Glomerular endothelial cell (primary cell): ENCODE measurements at places on chromosomes 4 and X. TPM values are rescaled to one million over a fixed set of nuclear protein-coding genes. Genes with fewer than 3 reads are reported as not detected.

DNA sequence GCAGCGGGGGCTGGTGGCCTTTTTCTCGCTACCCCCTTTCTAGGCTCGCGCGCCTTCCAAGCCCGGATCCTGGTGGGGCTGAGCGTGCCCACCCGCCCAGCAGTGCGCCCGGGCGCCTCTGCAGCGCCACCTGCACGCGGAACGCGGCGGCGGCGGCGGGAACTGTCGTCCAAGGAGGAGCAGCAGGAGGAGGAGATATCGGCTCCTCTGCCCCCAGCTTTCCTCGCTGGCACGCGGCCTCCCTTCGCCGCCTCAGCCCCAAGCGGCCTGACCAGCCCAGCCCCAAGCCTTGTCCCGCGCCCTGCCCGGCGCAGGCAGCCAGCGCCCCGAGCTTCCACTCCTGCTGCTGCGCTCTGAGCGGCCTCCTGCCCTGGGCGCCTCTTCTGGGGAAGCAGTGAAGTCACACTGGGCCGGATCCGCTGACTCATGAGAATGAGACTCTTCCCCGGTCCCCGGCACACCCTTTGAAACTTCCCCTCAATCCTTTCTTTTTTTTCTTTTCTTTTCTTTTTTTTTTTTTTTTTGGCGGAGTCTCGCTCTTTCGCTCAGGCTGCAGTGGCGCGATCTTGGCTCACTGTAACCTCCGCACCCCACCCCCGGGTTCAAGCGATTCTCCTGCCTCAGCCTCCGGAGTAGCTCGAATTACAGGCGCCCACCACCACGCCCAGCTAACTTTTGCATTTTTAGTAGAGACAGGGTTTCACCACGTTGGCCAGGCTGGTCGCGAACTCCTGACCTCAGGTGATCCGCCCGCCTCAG, 10.6 kb upstream of the ELF4 start:
- no peak for DNase-seq

Gene TBC1D9
- 62.1 and 72.3 TPM in 2 replicates for total RNA-seq

GRCh38 chr4:57710053-57710452, 599.9 kb upstream of the IGFBP7 start:
- no peak for DNase-seq

Gene APELA
- total RNA-seq = not detected in 2 replicates

- DNase-seq = peak; percentile 52
Measured at GRCh38 chrX:24357106-24357505, 3.3 kb upstream of the SUPT20HL1 start.

DNA sequence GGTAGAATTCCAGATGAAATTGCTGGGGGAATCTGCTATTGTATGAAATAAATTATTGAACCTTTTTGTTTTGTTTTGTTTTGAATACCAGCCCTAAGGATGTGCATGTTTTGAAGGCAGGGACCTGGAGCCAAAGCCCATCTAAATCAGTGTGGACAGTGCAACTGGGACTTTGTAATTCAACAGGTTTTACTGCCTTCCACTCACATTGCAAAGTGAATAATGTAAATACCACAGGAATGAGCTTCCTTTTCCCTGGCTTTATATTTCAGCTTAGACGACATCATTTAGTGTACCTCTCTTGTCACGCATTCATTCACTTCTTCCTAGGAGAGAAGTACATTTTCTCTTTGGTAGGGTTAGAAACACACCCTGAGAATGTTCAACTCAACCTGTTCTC, 795.0 kb downstream of the CENPC start:
- DNase-seq = no peak

GRCh38 chrX:122203399-122203798, 980.7 kb upstream of the GRIA3 start:
- no peak for DNase-seq

DNA sequence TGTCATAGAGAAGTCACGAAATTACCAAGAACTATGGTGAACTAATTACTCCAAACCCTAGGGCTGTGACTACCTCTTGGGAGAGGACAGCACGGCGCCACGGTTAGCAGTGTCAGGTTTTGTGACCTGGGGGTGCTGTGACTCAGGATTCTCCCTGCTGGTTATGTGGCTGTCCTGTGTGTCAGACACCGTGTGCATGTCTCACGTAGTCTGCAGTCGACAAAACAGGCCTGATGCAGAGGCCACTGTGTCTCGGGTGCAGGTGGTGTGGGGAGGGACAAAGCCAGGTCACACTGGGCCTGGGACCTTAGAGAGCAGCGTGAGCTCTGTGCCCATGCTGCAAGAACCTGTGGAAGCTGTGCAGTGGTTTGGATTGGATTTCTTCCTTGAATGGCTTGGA, 34.1 kb downstream of the TNIP2 start:
- no peak for DNase-seq

Gene GYPE
- total RNA-seq = 0.29 TPM in 1 of 2 replicates, not detected in the other

Gene CYSLTR1
- total RNA-seq = 0.19 and 0.64 TPM in 2 replicates

Gene XAGE2
- not detected in 2 replicates for total RNA-seq

Gene DGAT2L6
- total RNA-seq = not detected in 2 replicates

GRCh38 chr4:7197910-7198309, 5.6 kb downstream of the SORCS2 start:
- no peak for DNase-seq

Gene BMP3
- total RNA-seq = not detected in 2 replicates

DNA sequence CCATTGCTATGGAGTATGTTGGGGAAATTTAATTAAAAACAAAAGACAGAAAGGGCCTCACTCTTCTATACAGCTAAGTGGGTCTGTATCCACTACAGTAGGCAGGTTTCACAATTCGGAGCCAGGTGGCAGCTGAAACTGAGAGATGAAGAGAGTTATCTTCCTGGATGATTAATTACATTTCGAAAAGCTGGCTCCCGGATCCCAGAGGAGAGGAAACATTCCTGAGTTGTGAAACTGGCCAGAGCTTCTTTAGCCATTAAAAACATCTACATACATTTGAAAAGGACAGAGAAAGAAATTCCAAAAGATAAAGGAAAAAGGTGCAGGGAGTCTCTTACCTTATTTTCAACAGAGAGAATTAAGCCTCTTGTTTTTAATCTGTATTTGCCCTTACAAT, 15.5 kb upstream of the PDZD4 start:
- no peak for DNase-seq

Gene GPR34
- not detected in 2 replicates for total RNA-seq

- no peak for DNase-seq
Measured at GRCh38 chr4:150173982-150174398, 95.7 kb downstream of the DCLK2 start.

DNA sequence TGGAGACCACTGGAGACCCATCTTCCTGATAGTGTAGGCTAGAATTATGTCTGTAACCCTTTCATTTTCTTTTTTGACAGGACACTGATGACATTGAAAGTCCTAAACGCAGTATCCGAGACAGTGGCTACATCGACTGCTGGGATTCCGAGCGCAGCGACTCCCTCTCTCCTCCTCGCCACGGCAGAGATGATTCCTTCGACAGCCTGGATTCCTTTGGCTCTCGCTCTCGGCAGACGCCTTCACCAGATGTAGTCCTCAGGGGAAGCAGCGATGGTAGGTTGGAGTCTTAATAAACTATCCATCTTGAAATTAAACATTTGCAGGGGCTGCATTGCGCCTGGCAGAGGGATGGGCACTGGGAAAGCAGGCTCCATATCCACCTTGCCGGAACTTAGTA, 75.4 kb downstream of the LIMCH1 start:
- DNase-seq = no peak
